ENCODE measurements at places on chromosomes 3 and 15.

DNA sequence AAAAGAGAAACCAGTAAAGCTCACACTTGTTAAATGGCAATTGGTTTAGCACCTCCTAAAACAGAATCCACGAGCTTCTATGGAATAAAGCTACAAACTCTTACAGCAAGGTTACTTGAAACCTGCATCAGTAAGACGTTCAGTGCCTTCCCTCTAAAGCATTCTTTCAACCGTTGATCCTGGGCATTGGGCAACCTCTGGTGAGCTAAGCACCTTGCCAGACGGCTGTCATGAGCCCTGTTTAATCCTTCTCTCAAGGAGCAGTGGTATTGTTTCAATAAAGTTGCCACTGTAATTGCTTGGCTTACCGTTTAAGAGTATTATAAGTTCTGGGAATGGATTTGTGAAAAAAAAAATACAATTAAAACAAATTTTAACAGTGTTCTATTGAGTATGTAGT lies 75.0 kb downstream of the COL8A1 start:
- DNase-seq = no peak

- DNase-seq = no peak
Observed at GRCh38 chr3:13134166-13134878, 61.1 kb upstream of the IQSEC1 start.

- DNase-seq = no peak
Observed at GRCh38 chr3:71245971-71246880, 337.3 kb downstream of the FOXP1 start.

GRCh38 chr3:80055306-80055705 lies 287.5 kb upstream of the ROBO1 start:
- no peak for DNase-seq

GRCh38 chr3:194318511-194319161 lies 32.5 kb downstream of the CPN2 start:
- DNase-seq = no peak

DNA sequence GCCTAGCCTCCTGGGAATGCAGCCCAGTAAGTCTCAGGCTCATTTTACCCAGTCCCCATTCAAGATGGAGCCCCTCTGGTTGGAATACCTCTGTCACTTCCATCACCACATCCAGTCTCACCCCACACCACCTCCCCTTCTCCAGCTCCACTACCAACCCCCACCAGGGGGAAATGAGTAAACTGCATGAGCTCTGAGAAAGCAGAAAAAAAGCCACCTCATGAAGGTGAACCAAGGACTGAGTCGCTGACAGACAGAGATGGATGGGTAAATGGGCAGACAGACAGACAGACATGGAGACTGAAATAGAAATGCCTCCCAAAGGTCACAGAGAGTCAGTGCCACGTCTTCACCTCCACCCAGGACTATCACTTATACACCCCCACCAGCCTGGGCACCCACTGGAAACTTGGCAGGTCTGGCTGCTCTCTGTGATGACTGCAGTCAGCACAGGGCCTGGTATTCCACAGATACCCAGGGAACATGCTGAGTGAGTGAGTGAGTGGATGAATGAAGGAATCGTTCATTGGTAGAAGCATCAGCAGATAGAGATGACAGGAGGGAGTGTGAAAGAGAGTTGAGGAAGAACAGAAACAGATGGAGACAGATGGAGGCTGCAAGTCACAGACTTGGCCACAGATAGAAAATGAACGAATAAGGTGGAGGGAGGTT lies 4.9 kb upstream of the LOXL1 start:
- DNase-seq = no peak

DNA sequence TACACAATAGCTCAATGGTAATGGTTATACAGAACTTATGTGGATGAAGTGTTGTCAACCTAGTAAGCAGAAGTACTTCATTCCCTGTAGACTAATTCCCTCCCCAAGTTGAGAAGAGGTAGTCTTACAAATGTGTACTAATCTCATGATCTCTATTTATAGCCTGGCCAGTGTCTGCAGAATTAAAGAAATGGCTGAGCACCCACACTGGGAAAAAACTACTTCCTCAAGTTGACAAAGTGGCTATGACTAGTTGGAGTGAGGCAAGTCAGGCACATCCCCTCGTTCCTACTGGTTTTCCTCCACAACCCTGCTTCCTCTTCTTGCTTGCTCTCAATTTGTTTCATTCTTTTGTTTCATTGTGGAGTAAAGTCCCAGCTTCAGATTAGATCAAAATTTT lies 566.7 kb upstream of the ZNF717 start:
- peak; percentile 30 for DNase-seq

- DNase-seq = no peak
Observed at GRCh38 chr3:126718561-126719445, 14.8 kb downstream of the CHCHD6 start.

DNA sequence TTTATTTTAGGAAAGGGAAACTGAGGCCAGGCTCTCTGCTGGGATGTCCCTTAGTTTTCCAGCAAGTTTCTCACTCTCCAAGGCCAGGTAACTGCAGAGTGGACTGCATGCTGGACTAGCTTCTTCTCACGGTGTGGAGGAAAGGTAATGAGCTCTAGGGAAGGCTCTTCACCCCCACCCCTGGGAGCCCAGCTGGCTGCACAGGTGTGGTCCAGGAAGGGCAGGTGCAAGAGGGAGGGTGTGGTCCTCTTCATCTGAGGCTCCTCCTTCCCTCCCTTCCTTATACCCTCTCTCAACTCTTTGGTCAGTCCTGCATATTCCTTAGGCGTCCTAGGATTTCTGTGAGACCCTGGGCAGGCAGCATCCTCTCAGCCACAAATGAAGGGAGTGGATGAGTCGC lies 33.9 kb downstream of the RNU5B-1 start:
- peak; percentile 28 for DNase-seq

GRCh38 chr3:179811321-179812095 lies 158.7 kb downstream of the USP13 start:
- peak; percentile 41 for DNase-seq

GRCh38 chr3:75001330-75001729 lies 386.9 kb upstream of the CNTN3 start:
- peak; percentile 4 for DNase-seq

GRCh38 chr3:156285626-156286025 lies 165.2 kb downstream of the KCNAB1 start:
- no peak for DNase-seq
